ENCODE measurements at places on chromosomes 12 and 14.

DNA sequence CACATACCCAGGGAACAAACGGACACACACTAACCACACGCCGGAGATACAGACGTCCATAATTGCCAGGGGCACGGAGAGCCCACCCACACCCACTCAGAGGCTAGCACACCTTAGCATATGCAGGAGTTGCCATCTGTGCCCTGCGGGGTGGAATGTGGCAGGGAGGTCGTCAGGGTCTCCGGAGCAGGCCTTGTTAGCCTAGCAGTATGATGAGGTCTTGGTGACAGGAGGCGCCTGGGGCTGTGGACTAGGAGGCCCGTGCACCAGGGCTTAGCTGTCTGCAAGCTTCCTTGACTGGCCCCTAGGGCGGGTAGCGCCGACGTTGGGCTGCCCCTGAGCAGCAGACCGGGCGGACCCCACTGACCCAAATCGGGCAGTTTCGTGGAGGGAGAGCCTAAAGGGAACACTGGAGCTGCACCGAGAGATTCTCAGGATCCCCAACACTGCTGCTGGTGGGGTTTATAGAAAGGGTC is 10.0 kb downstream of the STAC3 start:
- DNase-seq = no peak

- no peak for DNase-seq
Observed at GRCh38 chr14:78673845-78674244, 503.7 kb downstream of the NRXN3 start.

- no peak for DNase-seq
Observed at GRCh38 chr12:95100264-95101190, 27.1 kb upstream of the NR2C1 start.

- DNase-seq = no peak
Observed at GRCh38 chr14:69345402-69345801, 52.7 kb downstream of the ERH start.

DNA sequence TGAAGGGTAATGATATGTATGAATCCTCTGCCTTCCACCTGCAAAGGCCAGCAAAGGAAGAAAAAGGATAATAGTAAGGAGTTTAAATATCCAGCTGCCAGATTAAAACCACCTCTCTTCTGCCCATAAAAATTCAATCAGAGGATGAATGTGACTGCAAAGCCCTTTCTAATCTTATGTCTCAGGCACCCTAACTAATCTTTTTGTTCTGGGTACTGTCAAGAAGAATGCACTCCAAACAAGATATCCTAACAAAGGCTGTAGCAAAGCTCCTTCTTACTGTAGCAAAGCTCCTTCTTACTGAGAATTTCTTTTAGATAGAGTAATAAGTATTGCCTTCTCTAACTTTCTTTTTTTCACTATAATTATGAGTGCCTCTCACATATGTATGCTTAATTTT is 91.8 kb downstream of the ST8SIA1 start:
- no peak for DNase-seq

- no peak for DNase-seq
Observed at GRCh38 chr12:20624718-20625117, 70.4 kb upstream of the SLCO1C1 start.

- DNase-seq = no peak
Observed at GRCh38 chr12:7981446-7981845, 45.5 kb upstream of the SLC2A3 start.

- DNase-seq = no peak
Observed at GRCh38 chr12:122602456-122602855, 75.4 kb downstream of the KNTC1 start.

Data from anterior cingulate cortex (tissue), 58 donors.